ENCODE measurements at places on chromosomes 12 and 14.

DNA sequence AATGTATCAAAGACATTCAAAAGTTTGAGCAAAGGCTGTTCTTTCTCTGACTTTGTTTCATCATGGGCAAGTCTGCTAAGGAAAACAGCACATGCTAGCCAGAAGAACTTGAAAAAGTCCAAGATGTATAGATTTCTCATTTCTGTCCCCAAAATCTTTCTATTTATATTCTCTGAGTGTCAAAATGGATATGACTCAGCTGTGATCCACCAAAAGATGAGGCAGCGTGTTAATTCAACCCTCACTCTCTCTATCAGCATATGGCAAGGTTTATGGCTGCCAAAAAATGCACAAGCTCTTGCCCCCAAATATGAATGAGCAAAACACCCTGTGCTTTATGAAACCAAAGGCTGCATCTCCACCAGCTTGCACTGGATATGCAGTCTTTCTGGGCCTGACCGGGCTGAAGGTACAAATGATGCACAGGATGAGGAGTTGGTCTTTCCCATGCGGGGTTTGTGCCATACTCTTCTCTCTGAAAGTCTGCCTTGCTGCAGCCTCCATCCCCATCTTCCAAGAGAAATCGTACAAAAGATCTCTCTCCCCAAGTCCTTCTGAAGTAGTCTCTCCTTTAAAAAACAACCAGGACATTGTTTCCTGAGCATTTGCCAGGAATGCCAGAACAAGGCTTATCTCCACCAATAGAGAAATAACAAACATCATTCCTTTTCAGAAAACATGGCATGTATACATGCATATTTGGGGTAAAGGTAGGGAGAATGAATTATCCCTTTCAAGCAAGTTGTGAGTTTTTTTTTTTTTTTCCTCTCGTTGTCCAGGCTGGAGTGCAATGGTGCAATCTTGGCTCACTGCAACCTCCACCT lies 203.4 kb downstream of the TMX1 start:
- DNase-seq, result no peak

DNA sequence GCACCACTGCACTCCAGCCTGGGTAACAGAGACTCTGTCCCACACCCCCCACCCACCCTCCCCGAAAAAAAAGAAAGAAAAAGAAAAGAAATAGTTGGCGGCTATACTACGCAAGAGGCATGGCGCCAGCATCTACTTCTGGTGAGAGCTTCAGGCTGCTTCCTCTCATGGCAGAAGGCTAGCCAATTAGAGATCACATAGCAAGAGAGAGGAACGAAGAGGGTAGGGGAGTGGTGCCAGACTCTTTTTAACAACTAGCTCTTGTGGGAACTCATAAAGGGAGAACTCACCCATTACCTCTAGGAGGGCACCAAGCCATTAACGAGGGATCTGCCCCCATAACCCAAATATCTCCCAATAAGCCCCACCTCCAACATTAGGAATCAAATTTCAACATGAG lies 6.2 kb downstream of the DENND5B start:
- DNase-seq, result no peak

- DNase-seq, result no peak
Measured at GRCh38 chr12:87804386-87804785, 224.8 kb downstream of the C12orf50 start.

DNA sequence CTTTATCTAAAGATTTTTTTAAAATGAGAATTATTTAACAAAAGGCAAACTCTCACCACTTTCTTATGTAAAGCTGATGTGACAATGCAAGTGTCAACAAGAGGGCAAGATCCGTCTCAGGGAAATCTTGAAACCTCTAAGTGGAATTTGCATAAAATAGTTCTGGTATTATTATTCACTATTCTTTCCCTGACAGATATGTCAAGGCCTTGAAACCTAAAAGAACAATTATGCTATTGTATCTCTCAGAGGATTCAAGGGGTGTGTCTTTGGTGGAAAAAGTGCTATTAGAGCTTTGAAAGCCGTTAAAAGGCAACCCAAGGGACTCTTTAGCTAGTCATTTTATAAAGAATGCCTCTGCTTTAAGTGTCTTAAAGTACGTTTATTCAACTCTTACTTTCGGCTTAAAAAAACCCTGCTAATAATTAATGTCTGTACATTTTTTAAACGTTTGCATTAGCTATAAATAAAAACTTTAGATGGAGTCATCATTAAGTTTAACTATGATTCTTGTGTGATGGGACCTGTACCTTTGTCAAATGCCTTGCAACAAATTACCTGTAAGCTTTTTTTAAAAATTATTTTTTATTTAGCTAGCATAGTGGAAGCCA lies 585.5 kb downstream of the VRK1 start:
- DNase-seq, result no peak

- no peak for DNase-seq
Measured at GRCh38 chr14:51988221-51988620, 1.1 kb upstream of the RTRAF start.

- no peak for DNase-seq
Measured at GRCh38 chr12:132163041-132163910, 19.0 kb downstream of the NOC4L start.

GRCh38 chr12:68317047-68317667 lies 15.0 kb downstream of the MDM1 start:
- DNase-seq, result no peak

DNA sequence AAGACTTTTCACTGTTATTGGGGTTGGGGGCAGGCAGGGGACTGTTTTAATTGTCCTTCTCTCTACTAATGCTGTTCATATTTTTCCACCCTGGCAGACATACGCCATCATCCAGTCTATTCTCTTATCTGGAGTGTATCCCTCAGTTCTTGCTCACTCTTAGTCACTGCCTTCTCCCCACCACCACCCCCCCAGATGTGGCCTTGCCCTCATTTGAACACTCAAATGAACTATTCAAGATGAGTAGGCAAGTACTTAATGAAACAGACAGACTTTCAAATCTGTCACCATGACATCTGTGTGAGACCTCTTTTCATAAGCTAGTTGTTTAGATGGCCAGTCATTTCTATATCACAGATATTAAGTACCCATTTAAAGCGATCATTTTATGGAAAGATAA lies 10.1 kb downstream of the NUDT4 start:
- no peak for DNase-seq

- DNase-seq, result no peak
Measured at GRCh38 chr12:44837114-44837755, 38.9 kb downstream of the NELL2 start.

- DNase-seq, result no peak
Measured at GRCh38 chr12:131129839-131130238, 176.1 kb downstream of the ADGRD1 start.

DNA sequence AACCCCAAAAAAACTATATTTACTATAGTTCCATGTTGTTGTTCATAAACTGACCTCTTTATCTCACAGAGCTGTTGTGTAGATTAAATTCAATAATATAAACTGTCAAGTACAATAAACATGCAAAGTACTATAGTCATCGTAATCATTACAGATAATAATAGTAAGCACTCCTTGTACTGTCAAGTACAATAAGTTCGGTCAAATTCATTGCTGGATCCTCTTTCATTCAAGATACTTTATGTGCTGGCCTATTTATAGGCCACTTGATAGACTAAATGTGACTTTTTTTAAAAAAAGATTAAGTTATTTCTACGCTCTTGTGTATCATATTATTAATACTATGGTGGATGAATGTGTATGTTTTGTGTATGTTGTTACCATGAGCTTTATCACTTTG lies 39.2 kb upstream of the KCNJ8 start:
- no peak for DNase-seq

- DNase-seq, result no peak
Measured at GRCh38 chr14:51564986-51565604, 86.6 kb upstream of the FRMD6 start.

DNA sequence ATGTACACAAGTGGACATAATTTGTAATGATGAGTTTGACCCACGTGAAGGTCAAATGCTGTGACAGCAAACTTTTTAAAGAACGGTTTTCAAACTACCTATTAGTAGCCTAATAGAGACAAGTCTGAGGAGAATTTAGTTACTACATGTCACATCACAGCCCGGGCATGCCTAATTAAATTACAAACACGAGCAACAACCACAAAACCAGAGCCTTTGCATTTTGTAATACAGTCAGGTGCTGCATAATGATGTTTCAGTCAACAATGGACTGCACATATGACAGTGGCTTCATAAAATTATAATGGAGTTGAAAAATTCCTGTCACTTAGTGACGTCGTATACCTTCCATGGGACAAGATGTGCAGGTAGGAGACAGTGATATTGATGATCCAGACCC lies 274.5 kb downstream of the DACT1 start:
- DNase-seq, result no peak

- DNase-seq, result no peak
Measured at GRCh38 chr12:91958816-91959215, 186.8 kb downstream of the BTG1 start.

- DNase-seq, result no peak
Measured at GRCh38 chr14:71336489-71337192, 429.4 kb downstream of the PCNX1 start.

DNA sequence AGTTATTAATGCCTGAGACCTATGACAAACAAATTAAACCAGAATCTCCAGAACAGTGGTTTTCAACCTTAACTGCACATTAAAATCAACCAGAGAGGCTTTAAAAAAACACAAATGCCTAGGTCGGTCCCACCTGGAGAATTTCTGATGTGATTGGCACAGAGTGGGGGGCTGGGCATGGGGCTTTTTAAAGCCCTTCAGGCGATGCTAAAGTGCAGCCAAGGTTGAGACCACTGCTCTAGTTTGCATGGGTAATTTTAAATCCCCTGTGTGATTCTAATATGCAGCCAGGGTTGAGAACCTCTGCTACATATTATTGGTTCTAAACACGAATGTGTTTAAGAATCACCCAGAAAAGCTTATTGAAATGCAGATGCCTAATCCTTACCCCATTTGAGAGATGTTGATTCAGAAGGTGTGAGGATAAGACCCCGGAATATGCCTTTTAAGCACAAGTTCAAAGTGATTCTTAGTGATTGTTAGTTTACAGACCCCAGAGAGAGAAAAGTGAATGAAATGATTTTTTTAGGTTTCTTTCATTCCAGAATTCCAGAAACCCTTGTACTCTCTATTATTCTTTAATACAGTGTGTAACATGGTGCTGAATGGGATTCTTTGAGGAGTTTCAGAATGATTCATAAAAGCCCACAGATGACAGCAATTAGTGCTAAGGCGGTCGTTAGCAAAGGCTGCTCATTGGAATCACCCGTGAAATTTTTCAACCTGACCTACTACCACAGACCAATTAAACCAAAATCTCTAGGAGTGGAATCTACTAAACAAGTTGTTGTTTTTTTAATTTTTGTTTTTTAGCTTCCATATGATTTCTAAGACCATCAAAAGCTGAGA lies 44.9 kb downstream of the LIN7A start:
- DNase-seq, result no peak

GRCh38 chr12:42779186-42779859 lies 189.8 kb upstream of the PRICKLE1 start:
- DNase-seq, result no peak

- no peak for DNase-seq
Measured at GRCh38 chr12:92164712-92165111, 19.1 kb upstream of the BTG1 start.

Data from GF-D8 (cell line).